ENCODE measurements at places on chromosomes 3 and 15.

DNA sequence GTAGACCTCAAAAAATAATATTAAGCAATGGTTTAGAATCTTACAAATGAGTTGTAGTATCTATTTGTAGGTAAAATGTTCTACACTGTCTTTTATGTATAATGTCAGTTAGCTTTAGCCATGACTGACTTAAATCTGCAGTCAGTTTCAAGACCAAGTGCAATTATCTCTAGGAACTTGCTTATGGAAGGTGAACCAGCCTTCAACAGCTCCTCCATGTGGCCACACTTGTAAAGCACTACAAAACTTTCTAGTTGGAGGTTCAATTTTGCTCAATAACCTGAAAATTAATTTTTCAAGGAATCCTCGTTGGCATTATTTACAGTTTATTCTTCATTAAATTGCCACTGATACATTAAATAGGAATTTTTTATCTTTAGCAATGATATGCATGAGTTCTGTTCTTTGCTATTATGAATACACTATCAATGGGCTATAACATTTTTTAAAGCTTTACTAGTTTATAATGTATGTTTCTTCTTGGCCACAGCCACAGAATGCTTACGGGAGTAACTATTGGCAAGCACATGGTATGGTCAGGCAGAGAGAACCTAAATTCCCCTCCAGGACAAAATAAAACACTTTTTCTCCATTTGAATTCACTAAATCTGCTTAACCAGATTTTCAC lies 315.3 kb upstream of the UBE2E2 start:
- DNase-seq, result no peak

DNA sequence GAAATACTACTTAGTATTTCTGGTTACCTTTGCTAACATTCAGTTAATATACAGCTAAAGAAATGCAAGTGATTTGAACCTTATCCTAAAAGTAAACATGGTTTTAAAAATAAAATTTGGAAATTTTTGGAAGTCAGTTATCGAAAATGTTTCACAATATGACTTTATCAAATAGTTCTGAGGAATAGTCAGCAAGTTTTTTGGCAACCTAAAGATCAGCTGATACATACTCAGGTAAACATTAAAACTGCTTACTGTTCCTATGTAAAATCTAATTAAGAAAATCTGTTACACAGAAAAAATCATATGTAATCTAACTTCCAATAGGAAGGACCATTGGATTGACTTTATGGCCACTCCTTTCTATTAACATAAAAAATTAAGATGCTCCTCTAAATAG lies 24.1 kb downstream of the IFT80 start:
- DNase-seq, result no peak

DNA sequence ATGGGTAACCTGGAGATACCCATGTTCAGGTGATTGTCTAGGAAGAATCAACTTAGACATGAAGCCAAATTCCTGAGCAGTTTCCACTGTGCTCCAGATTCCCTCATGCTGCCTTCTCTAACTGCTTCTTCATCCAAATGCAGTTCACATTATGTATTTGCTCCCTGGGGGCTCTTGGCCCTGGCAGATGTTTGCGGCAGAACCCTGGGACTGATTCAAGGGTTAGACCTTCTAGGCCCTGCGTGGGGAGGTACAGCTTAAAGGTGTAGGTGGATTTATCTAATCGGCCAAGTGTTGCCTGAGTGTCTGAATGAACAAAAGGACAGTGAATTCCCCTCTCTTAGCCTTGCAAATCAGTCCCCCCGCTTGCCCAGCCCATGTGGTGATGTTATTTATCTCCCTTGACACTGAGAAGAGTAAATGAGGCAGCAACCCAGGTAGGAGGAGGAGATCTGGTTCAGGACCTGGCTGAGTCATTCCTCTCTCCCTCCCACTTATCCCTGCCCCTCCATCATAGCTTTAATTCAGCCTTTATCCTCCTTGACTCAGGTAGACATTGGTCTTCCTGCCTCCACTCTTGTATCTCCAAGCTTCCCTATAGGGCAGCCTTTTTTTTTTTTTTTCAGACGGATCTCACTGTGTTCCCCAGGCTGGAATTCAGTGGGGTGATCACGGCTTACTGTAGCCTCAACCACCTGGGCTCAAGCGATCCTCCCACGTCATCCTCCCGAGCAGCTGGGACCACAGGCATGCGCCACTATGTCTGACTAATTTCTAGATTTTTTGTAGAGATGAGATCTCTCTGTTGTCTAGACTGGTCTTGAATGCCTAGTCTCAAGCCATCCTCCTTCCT lies 54.8 kb downstream of the MAGEF1 start:
- DNase-seq, result peak; percentile 50

DNA sequence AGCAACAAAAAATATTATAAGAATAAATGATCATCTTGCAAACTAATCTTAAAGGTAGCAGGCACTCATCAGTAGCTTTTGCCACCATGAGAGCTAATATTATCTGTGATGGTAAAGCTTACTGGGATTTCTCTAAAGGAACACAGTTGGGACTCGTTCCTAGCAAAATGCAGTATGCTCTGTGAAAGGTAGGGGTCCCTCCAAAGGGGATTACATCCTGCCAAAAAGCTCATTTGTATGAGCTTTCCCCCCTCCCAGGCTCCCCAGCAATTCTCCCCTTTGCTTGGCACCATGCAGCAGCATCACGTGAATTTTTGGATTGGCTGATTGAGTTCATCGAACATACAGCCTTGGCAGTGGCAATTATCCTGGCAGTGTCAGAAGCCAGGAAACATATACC lies 361.0 kb upstream of the PLSCR5 start:
- DNase-seq, result no peak

DNA sequence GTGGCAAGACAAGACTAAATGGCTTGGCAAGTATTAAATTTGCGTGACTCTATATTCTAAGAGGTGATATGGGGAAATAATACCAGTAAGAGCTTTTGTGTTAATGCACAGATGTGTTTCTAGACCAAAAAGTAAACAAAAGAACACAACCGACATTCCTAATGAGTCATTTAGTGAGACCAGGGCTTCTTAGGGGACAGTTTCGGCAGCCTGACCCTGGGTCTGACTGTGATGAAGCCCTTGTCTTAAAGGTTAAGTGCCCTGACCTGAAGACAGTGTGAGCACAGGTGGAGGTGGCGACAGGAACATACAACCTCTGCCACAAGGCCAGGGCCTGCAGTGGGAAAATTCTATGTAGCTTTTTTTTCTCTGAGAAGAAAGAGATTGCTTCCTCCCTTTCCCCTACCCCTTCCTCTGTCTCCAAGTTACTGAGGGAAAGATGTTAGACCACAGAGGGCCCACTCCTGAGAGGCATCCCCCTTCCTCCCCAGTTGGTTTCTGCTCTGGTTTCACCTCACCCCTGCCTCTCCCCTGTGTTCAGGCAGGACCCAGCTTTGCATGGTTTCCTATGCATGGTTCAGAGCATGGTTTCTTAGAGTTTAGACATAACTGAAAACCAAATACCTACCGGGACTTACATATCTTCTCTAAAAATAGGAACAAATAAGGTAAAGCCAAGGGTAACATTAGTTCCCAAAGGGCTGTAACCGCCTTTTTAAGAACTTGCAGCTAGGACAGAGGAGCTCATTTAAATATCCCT lies 24.8 kb upstream of the CMTM7 start:
- no peak for DNase-seq

GRCh38 chr15:81026836-81027599 lies 26.3 kb downstream of the TLNRD1 start:
- no peak for DNase-seq

DNA sequence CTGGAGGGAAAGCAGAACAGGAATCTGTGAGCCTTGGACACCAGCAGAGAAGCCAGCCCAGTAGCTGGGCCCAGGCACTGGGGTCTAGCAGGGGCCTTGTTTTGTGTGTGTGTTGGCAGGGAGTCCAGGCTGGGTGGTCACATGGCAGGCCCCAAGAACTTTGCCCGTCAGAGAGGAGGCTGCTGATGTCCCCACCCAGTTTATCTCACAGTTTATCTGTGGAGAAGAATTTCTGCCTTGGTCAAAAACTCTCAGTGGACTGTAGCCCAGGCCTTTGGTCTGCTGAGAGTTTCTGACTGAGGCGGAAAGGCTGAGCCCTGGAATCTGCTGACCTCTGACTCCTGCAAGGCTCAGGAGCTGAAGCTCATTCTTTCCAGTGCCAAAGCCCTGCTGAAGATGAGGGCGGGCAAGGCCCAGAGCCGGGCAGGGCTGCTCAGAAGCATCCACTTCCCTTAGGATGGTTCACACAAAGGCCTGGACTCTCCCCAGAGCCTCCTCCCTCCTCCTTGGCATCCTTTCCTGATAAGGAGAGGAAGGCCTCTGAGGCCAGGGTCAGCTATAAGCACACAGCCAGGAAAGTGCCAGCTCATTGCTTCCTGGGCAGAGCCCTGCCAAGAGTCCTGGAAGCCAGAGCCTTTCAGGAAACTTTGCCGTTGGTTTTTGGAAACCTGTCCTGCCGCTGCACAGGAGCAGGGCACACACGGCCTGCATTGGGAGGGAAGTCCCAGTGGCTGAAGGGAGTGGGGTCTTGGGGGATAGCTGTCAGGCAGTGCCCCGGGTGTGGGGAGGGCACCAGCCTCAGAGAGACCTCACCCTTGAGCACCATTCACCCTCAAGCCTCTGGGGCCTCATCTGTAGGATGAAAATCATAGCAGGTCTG lies 37.2 kb upstream of the SLCO2A1 start:
- DNase-seq, result no peak

Data from GM12891 (cell line).